ENCODE measurements at places on chromosomes 4 and X.

- DNase-seq: no peak
These were observed 50.1 kb downstream of the BCORL1 start for GRCh38 chrX:130032552-130032951.

- DNase-seq: peak; percentile 57
These were observed 519 bp downstream of the FOXO4 start for GRCh38 chrX:71095981-71096759.

DNA sequence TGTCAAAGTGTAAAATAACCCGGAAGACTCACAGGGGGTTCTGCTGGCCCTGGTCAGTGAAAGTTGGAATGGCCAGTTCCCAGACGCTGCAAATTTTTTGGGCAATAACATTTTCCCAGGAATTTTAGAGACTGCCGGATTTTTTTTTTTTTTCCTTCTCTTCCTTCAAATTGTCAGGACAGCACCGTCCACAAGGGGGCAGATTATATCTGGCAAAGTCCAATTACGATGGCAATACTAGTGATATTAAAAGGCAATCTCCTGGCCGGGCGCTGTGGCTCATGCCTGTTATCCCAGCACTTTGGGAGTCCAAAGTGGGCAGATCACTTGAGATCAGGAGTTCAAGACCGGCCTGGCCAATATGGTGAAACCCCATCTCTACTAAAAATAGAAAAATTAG, 20.5 kb downstream of the SLC25A5 start:
- no peak for DNase-seq

GRCh38 chrX:155115174-155115819, 44.0 kb downstream of the BRCC3 start:
- DNase-seq: no peak

DNA sequence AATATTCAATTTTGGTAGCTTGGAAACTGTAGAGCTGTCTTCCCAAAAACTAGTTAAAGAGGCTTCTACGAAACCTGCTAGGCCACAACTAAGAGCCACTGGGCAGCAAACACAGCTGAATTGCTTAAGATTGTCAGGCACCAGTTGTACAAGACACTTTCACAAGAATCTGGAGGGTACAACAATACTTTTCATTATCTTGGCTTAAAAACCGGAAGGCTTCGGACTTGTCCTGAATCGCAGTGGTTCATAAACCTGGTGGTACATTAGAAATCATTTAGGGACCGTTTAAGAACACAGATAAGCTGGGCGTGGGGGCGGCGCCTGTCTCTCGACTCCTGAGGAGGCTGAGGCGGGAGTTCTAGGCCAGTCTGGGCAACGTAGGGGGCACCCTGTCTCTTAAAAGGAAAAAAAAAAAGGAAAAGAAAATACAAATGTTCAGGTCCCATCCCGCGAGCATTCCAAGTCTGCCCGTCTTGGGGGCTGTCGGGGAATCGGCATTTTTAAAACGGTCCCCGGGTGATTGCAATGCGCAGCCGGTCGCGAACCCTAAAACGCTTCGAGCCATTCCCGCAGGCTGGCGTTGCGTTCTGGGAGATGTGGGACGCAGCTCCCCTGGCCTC, 763 bp downstream of the PYURF start:
- no peak for DNase-seq

- no peak for DNase-seq
These were observed 29.9 kb downstream of the CLRN2 start for GRCh38 chr4:17544831-17545234.

DNA sequence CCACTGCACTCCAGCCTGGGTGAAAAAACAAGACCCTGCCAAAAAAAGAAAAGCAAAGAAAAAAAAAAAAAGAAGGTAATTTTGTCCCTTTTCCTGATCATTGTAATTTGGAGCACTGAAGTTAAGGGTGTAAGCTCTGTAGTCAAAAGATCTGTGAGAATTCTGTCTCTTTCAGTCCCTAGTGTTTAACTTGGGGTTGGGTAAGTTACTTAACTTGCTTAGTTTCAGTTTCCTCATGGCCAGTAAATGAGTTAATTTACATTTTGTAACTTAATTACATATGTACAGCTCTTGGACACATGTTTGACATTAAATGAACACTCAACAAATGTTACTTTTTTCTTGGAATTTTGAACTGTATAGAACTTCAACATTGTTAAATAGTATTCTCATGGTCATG, 10.9 kb upstream of the UBE2K start:
- no peak for DNase-seq

GRCh38 chrX:129976441-129976840, 6.0 kb upstream of the BCORL1 start:
- DNase-seq: no peak

- DNase-seq: no peak
These were observed 188.4 kb upstream of the CLNK start for GRCh38 chr4:10872833-10873517.

GRCh38 chr4:88219099-88219498, 60.7 kb upstream of the ABCG2 start:
- no peak for DNase-seq

- DNase-seq: no peak
These were observed 74.1 kb upstream of the TMEM164 start for GRCh38 chrX:109928596-109929335.

DNA sequence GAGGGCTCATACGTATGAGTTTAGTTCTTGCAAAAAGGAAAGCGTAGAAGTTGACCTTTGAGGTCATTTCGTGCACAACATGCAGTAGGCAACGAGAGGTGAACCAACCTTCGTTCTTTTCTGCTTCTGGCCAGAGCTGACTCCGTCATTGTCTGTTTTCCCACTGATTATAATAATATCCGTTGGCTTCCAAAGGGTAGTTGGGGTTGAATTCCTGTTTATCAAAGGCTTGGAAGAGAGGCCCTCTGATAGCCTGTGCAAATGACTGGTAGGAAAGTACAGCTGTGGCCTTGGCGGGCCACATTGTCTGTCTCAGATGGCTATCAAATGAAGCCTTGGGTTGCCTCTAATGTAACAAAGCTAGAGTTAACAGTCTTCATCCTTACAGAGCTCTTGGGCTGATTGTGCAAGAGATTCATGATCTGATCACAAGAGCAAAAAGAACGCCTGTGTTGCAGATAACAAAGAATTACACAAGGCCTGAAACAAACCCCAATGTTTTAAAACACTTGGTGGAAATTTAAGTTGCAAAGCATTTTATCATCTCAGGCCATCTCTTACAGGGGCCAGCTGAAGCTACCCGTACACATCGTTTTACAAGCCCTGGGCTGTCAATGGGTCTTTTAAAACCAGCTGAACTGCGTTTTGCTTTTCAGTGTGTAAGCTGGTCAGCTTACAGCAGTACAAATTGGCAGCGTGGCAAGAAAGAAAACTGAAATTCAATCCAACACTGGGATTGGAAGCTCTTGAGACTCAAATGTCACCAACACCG, 46.1 kb upstream of the FAM9C start:
- DNase-seq: no peak

GRCh38 chrX:66130469-66130868, 33.6 kb upstream of the HEPH start:
- DNase-seq: no peak

GRCh38 chr4:26322346-26322745, 1.5 kb downstream of the RBPJ start:
- no peak for DNase-seq

DNA sequence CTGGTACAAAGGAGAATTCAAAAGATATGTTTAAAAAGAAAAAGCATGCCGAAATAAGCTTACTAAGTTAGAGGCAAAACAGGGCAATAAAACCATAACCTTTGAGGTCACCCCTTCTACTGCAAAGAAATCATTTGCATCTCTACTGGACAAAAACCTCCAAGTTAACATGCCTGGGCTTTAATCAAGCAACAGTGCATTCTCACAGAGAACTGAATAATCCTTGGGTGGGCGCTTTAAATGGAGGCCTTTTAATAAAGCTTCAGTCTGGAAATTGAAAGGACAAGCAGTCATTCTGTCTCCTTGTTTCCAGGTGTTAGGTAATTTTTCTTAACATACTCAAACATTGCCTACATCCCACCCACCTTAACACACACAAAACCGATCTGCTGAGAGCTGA, 34.6 kb upstream of the SMS start:
- no peak for DNase-seq

DNA sequence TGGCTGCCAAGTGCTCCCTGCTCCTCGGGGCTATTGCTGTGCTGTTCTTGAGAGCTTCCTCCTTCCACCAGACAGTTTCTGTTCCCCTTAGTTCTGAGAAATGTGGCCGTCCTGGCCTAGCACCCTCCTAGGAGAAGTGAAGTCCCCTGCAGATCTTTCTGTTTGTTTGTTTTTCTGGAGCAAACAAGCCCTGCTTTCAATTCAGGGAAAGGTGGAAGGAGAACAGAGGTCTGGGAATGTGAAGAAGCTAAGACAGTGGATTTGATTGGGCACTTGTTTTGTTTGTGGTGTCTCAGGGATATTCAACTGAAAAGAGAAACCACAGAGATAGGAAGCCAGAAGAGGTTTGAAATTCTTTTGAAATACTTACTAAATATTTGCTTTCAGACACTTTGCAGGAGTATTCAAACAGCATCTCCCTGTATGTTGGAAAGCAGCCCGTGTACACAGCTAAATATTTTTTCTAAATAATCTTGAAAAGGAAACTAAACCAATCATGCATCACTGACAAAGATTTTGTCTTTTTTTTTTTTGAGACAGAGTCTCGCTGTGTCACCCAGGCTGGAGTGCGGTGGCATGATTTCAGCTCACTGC, 36.5 kb upstream of the PPM1K start:
- peak; percentile 11 for DNase-seq

- no peak for DNase-seq
These were observed 28.2 kb upstream of the ANTXR2 start for GRCh38 chr4:80101071-80101791.

- DNase-seq: no peak
These were observed 58.7 kb upstream of the DHX15 start for GRCh38 chr4:24642981-24643547.

DNA sequence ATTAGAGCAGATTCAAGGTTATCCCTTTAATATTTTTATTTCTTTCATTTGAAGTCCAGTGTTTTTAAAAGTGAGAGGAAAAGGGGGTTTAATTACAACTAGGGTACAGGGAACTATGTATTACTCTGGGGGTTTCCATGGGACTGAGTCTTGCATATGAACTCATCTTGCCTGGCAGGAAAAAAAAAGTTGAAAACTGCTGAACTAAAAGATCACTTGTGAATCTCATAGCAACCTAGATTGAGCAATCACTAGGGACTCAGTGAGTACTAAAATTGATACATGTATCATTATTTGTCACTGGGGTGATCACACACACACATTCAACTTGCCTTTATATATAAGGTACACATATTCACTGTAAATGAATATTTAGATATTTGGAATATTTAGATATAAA, 180.7 kb upstream of the SFRP2 start:
- DNase-seq: no peak

GRCh38 chrX:71989768-71990426, 79.3 kb downstream of the NHSL2 start:
- no peak for DNase-seq

GRCh38 chrX:24260842-24261550, 52.9 kb downstream of the SUPT20HL2 start:
- DNase-seq: peak; percentile 0

DNA sequence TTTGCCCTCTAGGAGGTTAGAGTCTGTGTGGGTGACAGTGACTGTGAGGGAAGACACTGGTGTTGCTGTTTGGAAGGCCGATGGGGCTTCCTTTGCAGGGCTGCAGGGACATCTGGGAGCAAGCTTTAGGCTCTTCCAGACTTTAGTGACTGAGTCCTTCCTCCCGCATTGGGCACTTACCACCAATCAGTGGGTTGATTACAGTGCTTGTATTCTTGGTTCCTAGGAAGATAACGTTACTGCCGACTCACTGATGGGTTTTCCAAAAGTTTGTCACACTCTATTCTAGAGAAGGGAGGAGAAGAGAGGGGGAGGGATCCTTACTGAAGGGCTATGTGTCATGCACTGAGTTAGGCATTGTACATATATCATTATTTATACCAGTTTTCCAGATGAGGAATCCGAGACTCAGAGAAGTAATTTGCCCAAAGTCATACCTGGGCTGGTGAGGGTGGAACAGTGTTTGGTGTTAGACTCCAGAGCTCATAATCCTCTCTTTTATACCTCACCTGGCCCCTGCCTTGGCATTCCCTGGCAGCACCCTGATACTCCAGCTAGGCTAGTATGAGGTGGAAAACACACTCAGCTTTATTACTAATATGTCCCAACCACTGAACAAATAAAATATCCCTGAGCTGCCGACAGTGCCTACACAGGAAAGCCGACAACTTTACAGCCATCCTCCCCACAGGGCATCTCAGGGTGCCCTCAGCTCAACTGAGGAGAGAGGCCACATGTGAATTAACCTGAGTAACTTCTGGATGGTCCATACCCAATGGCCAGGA, 3.8 kb downstream of the CHST7 start:
- DNase-seq: no peak

DNA sequence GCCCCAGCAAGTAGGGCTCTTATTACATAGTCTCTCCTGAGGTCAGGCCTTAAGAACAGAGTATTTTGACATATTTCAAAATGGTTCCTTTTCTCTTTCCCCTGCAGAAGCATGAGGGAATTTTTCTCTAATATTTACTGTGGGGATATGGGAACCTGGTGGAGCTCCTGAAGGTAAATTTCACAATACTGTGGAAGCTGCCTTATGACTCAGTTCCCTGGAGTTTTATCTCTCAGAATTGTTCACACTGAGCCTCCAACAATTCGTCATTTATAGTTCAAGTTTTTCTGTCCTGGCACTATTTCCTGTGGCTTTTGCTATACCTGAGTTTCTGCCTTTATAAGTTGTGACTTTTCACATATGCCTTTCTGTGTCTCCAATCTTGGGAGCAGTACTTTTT, 607.2 kb upstream of the NDST4 start:
- no peak for DNase-seq

- DNase-seq: no peak
These were observed 30.3 kb upstream of the RGN start for GRCh38 chrX:47047989-47048388.

- no peak for DNase-seq
These were observed 78.7 kb downstream of the ANAPC10 start for GRCh38 chr4:145019346-145019745.

- no peak for DNase-seq
These were observed 1043.8 kb downstream of the ADGRL3 start for GRCh38 chr4:62243895-62244294.

GRCh38 chr4:88225232-88226105, 58.9 kb downstream of the PPM1K start:
- no peak for DNase-seq

GRCh38 chrX:23194885-23195554, 139.6 kb upstream of the PTCHD1 start:
- DNase-seq: no peak

Measured in substantia nigra (tissue), 51 donors.